ENCODE measurements at places on chromosomes 4 and X.

GRCh38 chr4:85154591-85154990 is 188.1 kb upstream of the WDFY3 start:
- no peak for ATAC-seq

GRCh38 chrX:124229374-124229773 is 103.1 kb upstream of the TEX13D start:
- no peak for ATAC-seq

DNA sequence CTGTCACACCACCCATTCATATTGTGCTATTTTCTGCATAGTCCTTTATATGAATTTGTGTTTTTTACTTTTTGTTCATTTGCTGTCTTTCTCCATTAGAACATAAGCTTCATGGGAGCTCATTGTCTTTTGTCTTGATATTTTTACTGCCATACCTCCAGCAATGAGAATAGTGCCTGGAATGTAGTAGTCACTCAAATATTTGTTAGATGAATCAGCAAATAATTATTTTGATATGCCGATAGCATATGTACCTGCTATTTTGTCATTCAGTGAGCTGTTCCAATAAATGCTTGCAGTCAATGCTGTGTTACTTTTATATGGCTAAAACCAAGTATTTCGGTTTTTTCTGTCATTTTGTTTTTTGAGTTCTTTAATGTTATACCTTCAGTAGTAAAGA is 43.5 kb upstream of the SLC25A31 start:
- peak; percentile 32 for ATAC-seq

DNA sequence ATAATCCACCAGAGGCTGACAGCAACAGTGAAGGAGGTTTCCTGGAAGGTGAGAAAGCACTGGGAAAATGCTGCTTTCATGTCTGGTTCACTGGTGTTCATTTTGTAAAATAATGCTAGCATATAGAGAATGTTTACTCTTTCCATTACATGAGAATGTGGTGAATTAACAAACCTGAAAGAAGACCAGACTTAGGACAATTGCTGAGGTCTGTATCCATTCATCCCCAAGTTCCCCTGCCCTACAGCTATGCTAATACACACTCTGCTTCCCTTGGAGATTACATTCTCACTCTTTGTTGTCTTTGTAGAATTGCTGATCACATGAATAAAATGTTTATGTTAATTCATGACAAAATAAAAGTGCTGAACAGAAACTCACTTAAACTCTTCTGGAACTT is 99.5 kb downstream of the ARHGAP6 start:
- ATAC-seq = no peak

GRCh38 chrX:118552121-118552900 is 56.7 kb downstream of the DOCK11 start:
- peak; percentile 77 for ATAC-seq

DNA sequence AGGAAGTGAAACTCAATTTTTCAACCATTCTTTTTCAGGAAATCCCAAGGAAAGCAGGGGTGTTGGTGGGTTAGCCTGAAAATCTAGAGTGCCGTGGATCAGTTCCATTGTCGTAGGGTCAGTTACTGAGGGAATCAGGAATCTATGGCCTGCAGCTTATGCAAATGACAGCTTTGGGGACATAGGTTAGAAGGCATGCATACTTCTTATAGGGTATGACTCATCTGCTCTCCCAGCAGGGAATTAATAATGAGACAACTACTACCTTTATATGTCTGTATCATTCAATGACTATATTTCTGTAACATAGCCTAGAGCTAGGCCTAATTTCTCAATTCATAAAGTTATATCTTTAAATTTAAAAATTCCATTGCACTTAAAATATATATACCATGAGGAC is 36.6 kb downstream of the ZNF41 start:
- no peak for ATAC-seq

DNA sequence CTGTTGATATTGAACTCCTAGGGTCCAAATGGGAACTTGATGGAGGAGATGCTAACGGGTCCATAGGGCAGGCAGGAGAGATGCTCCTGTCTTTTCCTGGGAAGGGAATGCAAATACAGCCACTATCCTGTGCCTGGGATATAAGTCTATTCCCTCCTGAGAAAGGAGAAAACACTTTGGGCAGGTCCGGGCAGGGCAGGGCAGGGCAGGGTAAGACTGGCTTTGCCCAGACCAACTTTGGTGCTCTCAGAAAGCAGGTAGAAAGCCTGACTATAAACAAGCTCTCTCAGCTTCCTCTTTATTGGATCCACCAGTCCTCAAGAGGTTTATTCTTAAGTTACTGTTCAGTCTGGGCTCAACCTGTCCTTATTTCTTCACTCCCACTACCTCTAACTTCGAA is 232.3 kb downstream of the PTTG2 start:
- no peak for ATAC-seq

GRCh38 chr4:13529128-13529919 is 15.0 kb downstream of the NKX3-2 start:
- no peak for ATAC-seq

- ATAC-seq = no peak
These were observed 106.0 kb downstream of the LRBA start for GRCh38 chr4:150909116-150909515.

DNA sequence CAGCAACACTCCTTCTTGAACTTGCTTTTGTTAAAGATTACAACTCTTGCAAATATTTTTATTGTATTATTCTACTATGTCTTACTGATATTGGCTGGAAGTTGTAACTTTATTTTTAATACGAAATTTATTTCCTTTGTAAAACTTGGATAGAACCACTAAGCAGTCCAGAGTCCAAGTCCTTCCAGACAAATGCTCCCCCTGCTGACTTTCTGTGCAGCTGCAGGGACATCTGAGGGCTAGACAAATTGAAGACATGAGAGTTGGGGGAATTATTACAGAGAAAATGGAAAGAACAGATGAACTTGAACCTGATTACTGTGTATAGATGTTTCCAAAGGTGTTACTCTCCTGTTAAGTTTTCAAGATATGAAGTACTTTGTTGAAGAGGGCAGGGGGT is 238.8 kb downstream of the GRIA3 start:
- ATAC-seq = peak; percentile 75

GRCh38 chr4:67125636-67126514 is 419.4 kb downstream of the CENPC start:
- ATAC-seq = no peak

GRCh38 chrX:55480390-55481062 is 9.1 kb downstream of the USP51 start:
- ATAC-seq = no peak

GRCh38 chrX:153603131-153603656 is 4.3 kb upstream of the CCNQ start:
- no peak for ATAC-seq

Data from SK-N-SH treated with all-trans-retinoic acid at 6 μM for 48 hours (cell line).